ENCODE measurements at places on chromosomes 2 and 18.

DNA sequence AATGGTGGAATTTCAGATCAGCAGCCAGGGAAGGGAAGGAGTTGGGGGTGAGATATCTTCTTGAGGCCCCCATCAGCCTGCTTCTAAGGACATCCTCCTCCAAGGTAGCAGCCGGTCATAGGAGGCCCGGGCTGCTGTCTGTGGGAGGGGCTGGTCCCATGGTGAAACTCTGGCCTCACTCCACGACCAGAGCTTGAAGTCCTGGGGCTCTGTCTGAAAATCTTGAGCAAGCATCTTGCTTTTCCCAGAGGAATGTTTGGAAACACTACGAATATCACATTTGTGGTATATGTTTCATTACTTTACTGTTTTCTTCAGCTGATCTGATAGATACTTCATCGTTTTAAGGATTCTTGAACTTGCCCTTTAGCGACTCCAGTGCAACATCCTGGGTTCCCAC is 103.7 kb downstream of the CTAGE1 start:
- peak; percentile 89 for DNase-seq

- DNase-seq, result peak; percentile 80
Observed at GRCh38 chr2:217370391-217370790, 510.5 kb upstream of the TNP1 start.

- DNase-seq, result peak; percentile 68
Observed at GRCh38 chr2:36485521-36485920, 112.4 kb downstream of the FEZ2 start.

DNA sequence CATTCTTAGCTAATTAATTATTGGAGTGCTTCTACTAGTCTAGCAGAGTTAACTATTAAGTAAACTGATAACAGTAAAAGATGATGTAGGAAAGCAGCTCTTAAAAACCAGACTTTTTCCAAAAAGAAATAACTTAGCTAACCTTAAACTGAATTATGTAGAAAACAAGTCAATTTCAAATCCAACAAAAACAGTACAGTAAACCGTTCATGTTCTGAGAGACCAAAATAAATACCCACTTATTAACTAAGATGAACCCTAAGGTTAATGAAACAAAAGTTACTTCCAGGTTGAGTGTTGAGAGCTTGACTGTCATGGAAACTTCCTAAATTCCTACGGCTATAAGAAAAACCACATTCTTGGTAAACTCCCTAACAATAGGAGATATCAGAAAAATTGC is 181.2 kb downstream of the PPP1R1C start:
- no peak for DNase-seq

DNA sequence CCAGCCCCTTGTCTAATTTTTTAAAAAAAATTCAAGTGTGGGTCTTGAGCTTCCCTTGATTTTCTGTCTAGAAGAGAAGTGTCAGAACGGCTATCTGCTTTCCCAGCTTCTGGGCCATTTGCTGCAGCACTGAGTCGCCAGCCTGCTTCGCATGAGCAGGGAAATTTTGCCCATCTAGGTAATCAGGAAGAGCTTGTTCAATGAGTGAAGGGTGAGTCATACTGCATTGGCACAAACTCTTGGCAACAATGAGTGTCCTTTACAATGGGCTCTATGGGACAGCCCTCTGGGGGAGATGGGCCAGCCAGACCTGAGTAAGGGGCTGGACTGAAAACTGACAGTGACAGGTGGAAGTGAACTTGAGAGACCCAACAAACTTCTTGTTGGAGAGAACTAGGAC is 2.4 kb upstream of the RNF144A start:
- peak; percentile 54 for DNase-seq

DNA sequence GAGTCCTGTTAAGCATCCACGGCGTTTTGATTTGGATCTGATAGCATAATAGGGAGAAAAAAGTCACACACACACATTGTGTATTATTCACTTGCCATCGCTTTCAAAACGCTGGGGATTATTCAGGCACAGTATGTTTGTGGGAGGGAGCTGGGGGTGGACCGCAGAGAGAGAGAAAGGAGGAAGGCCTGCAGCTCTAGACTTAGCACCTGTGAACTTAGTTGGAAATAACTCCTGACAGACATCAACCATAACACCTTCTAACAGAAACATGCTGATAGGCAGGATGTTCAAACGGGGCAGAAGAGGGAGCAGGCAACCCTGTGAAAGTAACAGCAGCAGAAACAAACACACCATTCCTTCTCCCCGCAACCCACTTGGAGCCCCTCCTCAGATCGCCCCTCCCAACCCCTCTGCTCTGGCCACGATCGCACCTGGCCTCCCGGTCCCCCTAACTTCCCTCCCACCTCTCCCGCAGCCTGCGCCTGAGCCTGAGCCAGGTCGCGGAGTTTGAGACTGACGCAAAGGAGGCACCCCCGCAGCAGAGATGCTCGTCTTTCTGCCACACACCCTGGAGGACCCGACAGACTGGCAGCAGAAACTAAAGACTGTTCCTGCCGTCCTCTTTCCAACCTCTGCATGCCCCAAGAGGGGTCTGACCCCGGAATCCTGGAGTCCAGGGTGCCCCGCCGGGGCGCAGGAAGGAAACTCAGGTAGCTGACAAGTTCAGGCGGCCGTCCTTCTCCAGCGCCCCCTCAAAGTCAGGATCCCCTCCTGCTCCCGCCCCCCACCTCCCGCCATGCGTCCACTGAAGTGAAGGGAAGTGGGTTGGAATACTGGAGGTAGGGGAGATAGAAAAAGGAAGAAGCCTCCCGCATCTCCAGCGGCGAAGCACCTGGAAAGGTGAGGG is 738 bp downstream of the CHST9 start:
- no peak for DNase-seq

- no peak for DNase-seq
Observed at GRCh38 chr2:36203366-36203765, 152.2 kb upstream of the CRIM1 start.

DNA sequence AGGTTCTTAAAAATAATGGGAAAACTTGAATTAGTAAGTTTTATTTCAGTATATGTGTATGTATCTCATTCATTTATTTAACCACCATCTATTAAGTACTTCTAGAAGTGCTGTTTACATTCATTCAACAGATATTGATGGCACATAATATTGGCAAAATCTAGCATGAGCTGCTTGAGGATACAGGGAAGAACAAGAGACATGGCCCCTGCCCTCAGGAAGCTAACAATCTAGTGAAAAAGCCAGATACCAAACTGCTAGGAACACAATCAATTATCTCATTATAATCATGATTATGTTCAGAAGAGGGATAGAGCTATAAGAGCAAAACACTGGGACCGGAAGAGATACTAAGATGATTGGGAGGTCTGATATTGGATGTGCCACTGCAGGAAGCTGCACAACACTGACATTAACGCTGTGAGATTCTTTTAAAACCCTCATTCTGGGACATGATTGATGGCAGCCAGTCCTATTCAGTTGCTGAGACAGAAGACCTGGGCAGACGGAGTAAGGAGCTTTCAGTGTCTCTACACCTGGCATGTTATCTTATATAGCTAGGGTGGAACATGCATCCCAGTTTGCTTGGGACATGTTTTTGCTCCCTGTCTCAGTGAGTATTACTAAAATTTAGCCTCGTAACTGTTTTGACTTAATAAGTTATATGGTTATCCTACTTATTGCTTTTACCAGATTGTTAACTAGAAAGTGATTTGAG is 314.1 kb downstream of the STK39 start:
- no peak for DNase-seq

GRCh38 chr2:110657724-110658305 is 20.0 kb downstream of the BUB1 start:
- DNase-seq, result no peak

- DNase-seq, result no peak
Observed at GRCh38 chr2:40138314-40138713, 313.6 kb downstream of the SLC8A1 start.

DNA sequence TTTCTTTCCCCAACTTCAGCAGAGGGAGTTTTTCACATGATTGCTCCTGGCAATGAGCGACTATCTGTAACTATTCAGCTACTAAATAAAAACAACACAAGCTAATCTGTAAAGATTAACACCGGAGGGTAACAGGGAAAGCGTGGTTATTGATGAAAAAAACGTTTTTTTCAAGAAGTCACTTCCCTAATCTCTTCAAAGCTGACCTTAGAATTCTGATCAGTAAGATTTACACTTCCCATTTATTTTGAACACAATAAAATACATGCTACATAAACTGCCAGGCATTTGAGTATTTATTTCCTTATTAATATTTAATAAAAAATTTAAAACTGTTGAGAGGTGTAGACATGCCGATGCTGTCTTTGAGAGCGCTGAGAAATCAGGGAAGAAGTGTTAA is 207.4 kb upstream of the HDAC4 start:
- no peak for DNase-seq

- DNase-seq, result peak; percentile 39
Observed at GRCh38 chr18:69935319-69936190, 12.1 kb downstream of the CD226 start.

DNA sequence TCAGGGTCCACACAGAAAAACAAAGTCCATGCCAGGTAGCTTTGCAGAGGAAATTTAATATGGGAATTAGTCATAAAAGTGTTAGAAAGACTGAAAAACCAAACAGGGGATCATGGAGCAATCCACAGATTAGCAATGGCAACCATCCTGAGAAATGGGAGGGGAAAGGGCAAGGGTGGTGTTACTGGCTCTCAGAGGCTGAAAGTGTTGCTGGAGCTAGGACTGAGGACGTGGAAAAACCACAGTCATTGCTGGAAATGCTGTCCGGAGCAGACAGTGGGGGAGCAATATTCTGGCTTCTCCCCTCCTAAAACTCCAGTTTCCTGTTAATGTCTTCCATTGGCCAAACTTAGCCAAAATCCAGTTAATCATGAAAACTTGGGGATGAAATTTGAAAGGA is 172.4 kb downstream of the ZBTB7C start:
- DNase-seq, result no peak

Data from GM23248 (cell line).